ENCODE measurements at places on chromosomes 16 and 17. TPM values are rescaled to one million over a fixed set of nuclear protein-coding genes. Genes with fewer than 3 reads are reported as not detected.

DNA sequence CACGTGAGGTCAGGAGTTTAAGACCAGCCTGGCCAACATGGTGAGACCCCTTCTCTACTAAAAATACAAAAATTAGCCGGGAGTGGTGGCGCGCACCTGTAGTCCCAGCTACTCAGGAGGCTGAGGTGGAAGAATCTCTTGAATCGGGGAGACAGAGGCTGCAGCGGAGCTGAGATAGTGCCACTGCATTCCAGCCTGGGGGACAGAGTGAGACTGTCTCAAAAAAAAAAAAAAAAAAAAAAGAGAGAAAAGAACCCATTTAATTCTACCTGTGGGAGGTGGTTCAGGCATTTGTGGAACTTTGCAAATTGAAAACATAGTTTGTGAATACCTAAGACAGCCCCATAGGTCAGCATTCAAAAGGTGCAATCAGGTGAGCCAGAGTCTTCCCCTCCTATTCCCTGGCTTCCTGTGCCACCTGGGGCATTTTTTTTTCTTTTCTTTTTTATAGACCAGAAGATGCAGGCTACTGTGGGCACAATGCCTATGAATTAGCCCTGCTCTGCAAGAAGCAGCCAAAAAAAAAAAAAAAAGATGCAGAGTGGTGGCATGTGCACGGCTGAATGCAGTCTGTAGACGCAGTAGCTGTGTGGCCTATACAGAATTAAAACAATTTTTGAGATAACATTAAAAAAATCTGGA is 9.1 kb upstream of the SOCS3 start:
- no peak for DNase-seq

GRCh38 chr16:7111265-7111664 is 221.4 kb upstream of the RBFOX1 start:
- no peak for DNase-seq

GRCh38 chr16:8173111-8173644 is 417.1 kb downstream of the TMEM114 start:
- DNase-seq = no peak

DNA sequence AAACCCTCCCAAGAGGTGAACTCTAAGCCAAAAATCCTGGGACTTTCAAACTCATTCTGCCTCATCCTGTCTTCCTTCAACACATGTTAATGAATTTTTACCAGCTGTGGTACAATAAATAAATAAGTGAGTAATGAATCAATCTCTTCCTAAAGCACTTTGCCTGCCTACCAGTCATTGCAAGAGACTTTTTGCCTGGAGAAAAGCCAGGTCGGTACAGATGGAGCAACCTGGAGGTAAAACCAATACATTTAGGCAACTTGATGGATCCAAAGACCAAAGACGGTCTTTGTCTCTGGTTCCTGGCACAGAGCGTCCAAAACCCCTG is 324.2 kb downstream of the PMP22 start:
- DNase-seq = no peak

GRCh38 chr17:50564916-50565315 is 4.4 kb downstream of the CACNA1G start:
- peak; percentile 84 for DNase-seq

DNA sequence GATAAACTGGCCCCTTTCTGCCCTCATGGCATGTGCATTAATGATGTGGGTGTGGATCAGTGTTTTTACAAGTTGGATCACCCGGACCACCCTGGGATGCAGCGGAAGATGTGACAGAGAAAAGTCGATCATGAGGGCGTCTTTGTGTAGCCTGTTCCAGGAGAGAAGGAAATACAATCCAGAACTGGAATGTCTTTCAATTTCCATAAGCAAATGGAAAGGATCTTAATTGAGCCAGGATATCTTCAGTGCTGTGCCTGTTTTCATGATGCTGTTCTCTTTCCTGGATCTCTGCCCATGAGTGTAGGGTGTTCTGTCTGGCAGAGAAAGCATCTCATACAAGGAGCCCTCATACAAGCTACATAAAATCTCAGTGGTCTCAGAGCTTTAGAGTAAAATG is 481.4 kb downstream of the XYLT1 start:
- no peak for DNase-seq

- peak; percentile 21 for DNase-seq
These were observed 4.8 kb upstream of the UTS2R start for GRCh38 chr17:82366749-82367148.

- no peak for DNase-seq
These were observed 3.6 kb downstream of the MYO1C start for GRCh38 chr17:1488826-1489270.

GRCh38 chr16:27703545-27703944 is 153.6 kb downstream of the KATNIP start:
- no peak for DNase-seq

- DNase-seq = no peak
These were observed 214.3 kb upstream of the CDH11 start for GRCh38 chr16:65336160-65336559.

- DNase-seq = no peak
These were observed 2.2 kb downstream of the BCKDK start for GRCh38 chr16:31110106-31111034.

- no peak for DNase-seq
These were observed 9.8 kb upstream of the TNFSF12 start for GRCh38 chr17:7538891-7539545.

GRCh38 chr16:60302261-60302660 is 1568.1 kb upstream of the GOT2 start:
- DNase-seq = no peak

DNA sequence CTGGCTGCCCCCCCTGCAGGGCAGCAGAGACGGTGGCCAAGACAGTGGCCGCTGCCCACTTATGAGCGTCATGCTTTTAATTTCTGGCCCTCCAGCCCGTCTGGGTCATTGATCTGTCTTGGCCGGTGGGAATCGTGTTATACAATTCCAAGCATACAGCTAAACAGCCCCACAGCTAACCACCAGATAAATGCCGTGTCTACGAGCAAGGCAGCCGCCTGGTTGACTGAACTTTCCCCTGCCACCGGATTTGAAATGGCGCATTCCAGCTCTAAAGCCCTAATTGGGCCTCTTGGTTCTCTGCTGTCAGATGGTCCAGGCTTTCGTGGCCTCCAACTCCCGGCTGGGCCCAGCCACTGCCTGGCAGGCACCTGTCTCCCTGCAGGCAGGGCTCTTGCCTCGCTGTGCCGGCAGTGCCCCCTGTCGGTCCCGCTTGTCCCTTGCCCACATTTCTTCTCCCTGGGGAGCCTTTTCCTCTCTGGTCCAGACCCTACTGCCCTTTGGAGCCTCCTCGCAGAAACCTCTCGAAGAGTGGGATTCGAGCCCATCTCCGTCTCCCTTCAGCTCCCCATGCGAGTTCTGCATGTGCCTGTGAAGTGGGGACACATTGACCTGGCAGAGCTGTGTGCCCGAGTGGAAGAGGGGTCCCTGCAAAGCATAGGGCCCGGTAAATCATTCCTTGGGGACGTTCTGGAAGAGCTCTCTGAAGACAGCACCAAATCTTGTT is 1.8 kb upstream of the RBFOX3 start:
- no peak for DNase-seq

The CACNG5 gene
- total RNA-seq = not detected

The SOST gene
- total RNA-seq = not detected

The P3H4 gene
- 7.8 TPM for total RNA-seq

The C16orf46 gene
- 0.62 TPM for total RNA-seq

The DNAAF1 gene
- total RNA-seq = not detected

The ASGR1 gene
- total RNA-seq = 0.43 TPM

The ACSM3 gene
- total RNA-seq = 9.4 TPM

The CACNG1 gene
- not detected for total RNA-seq

The BICDL2 gene
- total RNA-seq = not detected

The BAIAP3 gene
- 1.9 TPM for total RNA-seq

The ACSM2A gene
- total RNA-seq = not detected
